ENCODE measurements at places on chromosomes 16 and 17.

DNA sequence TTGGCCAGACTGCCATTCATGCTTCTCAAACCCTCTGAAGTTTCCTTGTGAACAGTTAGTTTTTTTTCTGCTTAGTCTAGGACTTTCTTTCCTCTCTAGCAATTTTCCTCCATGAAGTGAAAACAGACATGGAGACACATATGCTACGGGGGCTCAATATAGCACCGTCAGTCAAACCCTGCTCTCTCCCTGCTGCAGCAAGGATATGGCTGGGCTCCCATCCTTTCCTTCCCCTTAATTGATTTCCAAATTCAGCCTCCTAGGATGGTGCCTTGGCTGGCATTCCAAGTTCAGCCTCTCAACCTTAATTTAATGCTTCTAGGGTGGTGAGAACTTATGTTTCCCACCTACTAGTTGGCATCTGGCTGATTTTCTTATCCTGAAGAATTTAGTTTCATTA lies 436.7 kb downstream of the NPIPA7 start:
- DNase-seq = no peak

DNA sequence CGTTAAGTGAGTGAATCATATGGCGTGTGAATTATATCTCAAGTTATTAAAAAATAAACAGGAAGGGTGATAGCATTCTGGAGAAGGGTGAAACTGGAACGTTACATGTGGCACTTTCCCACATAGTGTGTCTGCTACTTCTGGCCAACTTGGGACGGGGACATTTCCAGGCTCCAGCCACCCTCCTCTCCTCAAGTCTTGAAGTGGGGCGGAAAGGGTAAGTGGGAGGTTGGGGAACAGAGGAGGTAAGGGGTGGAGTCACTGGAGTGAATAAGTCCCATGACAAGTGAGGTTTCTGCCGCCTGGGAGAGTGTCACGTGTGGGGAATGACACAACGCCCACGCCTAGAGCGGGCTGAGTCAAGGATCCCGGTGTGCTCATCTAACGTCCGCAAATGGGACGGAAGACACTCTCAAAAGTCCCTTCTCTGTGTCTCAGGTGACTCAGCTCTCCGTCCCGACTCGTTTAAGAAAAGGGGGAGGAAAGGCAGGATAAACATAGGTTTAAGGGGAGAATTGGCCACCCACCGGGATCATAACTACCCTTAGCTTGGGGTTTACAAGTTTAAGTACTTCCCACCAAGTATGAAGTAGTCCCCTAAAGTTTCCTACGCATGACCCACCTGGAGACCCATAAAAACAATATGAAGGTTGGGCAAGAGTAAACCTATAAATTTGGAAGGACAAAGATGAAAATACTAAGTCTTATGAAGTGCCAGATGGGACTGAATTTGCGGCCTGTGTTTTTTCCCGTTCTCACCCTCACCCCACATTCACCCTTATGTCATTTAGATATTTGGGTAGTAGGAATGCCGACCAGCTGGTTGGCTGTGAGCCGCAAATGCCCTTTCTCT lies 1.2 kb upstream of the SPAG9 start:
- peak; percentile 82 for DNase-seq

DNA sequence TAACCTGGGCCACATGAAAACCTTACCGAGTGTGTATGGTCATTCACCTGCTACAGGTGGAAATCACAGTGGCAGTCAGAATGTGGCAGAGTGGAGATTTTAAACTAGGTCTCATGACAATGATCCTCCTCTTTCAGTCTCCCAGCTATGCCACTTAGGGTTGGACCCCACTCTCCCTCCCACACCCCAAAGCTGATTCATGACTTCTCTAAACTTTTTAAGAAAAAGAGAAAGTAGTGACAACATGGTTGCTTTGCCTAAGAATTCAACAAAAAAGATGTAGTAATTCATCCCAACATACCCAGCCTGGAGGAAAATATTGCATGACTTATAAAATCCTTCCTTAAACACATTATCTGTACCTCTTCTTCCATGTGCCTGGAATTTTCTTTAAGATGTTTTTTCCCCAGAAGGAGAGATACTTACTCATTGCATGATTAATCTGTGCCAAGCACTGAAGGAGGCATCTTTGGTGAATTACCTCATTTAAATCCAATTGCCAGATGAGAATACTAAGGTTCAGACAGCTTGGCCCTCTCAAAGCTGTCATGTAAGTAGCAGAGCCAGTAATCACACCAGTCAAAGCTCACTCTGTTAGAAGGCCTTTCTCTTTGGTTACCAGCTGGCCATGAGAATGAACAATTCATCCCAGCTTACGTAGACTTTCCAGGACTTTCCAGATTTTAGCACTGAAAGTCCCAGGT lies 119.9 kb downstream of the COPRS start:
- DNase-seq = no peak

DNA sequence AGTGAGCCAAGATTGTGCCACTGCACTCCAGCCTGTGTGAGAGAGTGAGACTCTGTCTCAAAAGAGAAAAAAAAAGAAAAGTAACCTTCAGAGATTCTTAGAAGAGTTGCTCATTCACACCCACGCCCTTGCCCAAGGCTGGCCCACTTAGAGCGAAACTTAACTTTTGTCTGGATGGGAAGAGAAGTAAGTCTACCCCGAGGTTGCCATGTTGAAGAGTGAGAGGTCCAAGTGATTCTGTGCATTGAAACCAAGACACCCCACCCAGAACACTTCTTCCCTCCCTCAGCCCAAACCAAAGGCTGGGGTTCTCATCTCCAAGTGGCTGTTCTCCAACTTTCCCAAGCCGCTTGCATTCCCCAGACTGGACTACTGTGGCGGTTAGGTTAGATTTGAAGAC lies 2.4 kb upstream of the CISD3 start:
- no peak for DNase-seq

- no peak for DNase-seq
Measured at GRCh38 chr17:75504347-75505151, 10.8 kb downstream of the CASKIN2 start.

DNA sequence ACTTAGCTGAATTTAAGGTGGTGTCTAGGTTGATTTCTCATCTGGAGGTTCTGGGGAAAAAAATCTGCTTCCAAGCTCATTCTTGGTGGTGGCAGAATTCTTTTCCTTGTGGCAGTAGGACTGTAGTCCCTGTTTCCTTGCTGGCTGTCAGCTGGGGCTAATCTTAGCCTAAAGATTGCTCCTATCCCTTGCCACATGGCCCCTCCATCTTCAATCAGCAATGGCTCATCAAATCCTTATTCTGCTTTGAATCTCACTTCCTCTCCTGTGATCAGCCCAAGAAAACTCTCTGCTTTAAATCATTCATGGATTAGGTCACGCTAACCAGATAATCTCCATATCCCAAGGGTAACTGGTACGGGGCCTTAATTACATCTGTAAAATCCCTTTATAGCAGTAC lies 6.6 kb downstream of the FAM20A start:
- no peak for DNase-seq

DNA sequence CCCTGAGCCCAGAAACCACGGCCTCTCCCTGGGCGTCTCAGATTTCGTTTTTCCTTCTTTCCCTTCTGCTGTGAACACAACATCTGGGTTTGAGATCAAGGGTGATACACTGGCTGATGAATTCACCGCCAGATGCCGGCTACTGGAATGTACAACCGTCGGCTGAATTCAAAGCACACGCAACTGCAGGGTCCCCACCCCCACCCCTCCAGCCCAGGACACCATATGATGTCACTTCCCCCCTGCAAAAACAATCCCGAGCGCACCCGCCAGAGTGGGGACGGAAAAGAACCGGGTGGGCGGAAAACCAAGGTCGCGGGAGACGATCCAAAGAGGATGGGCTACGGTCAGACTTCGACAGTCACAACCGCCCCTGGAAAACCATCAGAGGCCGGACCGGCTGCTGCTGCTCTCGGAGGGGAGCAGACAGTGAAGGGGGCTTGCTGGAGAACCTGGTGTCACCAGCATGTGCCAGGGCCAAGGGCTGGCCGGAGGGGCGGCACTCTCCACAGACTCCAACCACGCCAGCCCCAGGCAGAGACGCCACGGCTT lies 23.3 kb downstream of the CEP295NL start:
- DNase-seq = peak; percentile 56

GRCh38 chr17:71632328-71632727 lies 488.5 kb upstream of the SOX9 start:
- no peak for DNase-seq

GRCh38 chr17:51647826-51648225 lies 387.5 kb downstream of the UTP18 start:
- no peak for DNase-seq

DNA sequence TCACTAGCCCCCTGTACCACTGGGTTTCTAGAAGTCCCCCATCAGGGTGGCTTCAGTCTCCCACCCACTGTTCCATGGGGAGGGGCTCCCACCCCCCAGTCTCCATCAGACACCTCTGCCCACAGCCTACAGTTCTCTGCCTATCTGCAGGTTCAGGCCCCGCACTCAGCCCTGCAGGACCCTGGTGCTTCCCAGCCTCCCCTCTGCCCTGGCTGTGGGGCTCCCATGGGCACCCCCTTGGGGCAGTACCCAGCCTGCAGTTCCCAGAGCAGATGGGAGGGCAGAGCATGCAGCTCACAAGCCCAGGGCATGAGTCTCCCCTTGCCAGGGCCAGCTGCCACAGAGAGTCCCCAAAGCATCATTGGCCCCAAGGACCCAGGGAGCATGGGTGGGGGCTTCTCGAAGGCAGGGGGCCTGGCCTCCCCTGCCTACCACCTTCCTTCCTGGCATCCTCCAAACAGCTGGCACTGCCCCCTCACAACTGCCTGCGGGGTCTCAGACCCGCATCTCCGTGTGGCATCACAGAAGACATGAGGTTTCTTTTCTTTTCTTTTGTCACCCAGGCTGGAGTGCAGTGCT lies 2.8 kb upstream of the MRPL28 start:
- DNase-seq = no peak

DNA sequence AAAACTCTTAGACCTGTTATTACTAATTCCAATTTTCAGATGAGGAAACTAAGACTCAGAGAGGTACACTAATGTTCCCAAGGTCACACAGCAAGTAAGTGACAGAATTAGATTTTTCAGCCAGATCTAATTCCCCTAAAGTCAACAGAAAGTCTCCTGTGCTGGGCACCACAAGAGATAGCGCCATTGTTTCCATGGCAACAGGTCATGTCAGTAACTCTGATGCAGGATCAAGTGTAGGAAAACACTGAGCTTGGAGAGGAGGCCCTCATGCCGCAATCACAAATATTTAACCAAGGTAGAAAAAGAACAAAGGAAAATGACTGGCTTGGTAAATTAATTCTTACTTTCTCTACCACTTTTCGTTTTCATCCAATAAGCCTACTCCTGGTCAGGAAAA lies 166.0 kb upstream of the CDH13 start:
- DNase-seq = no peak

GRCh38 chr17:75632428-75632827 lies 806 bp upstream of the SMIM5 start:
- no peak for DNase-seq

- DNase-seq = no peak
Measured at GRCh38 chr16:86932130-86932982, 354.0 kb downstream of the FOXL1 start.

DNA sequence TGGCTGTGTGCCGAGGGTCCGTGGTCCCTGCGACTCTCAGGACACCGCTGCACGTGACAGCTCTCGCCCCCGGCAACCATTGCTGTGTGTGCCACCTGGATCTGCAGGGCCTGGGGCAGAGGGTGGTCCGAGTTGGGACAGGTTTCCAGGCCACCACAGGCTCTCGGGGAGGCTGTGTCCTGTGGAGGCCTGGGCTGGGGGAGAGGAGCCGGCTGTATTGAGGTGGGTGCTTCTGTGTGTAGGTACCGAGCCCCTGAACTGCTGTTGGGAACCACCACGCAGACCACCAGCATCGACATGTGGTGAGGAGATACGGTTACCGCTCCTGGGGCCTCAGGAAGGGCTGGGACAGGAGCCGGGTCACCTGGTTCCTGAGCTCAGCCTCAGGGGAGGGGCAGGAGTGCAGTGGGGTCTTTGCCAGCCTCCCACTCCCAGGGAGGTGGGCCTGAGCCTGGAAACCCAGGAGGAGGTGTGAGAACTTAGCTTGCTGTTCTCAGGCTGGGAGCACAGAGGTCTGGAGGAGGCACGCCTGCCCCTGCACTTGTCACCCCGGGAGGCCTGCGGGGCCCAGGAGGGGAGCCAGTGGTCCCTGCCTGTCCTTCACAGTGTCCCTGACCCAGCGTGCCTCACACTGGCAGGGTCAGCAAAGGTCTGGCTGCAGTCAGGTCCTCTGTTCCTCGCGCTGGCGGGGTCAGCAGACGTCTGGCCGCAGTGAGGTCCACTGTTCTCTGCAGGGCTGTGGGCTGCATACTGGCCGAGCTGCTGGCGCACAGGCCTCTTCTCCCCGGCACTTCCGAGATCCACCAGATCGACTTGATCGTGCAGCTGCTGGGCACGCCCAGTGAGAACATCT lies 7.3 kb downstream of the SPATA2L start:
- no peak for DNase-seq

GRCh38 chr16:59339871-59340270 lies 605.8 kb upstream of the GOT2 start:
- DNase-seq = no peak

DNA sequence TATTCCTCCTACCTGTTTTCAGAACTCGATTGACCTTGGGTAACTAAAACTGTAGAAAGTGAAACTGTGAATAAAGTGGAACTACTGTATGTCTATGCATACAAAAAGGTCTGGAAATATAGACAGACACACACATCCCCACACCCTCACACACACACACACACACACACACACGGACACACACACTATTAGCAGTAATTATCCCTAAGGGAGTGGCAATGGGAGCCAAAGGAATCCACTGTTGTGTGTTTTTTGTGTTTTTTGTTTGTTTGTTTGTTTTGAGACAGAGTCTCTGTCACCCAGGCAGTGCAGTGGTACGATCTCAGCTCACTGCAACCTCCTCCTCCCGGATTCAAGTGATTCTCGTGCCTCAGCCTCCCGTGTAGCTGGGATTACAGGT lies 26.6 kb upstream of the SRCIN1 start:
- DNase-seq = no peak

- DNase-seq = no peak
Measured at GRCh38 chr17:28920201-28920600, 17.3 kb upstream of the DHRS13 start.

GRCh38 chr16:3143189-3143588 lies 8.4 kb downstream of the ZNF213 start:
- DNase-seq = no peak

DNA sequence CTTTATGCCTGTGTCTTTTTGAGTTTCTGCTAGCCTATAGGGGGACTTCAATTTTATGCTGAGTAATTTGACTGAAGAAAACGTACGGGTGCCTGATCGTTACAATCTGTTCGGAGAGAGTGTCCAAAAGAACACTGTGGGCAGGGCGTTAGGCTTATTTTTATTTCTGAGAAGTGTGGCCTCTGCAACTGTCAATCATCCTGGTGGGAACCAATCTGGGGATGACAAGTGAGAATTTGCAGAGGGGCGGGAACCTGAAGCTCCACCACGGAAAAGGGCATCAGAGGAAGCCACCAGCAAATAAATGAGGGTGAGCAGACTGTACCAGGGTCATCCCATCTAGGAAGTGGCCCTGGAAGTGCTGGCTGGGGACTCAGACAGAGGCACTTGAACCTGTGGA lies 12.0 kb upstream of the CDYL2 start:
- no peak for DNase-seq
